Gastrocnemius medialis (tissue), 4 donors: ENCODE measurements at places on chromosomes 3 and 15.

- H3K27ac ChIP-seq: no peak overlapping the region
- H3K27me3 ChIP-seq: peaks cover 3% of the 10 kb centered on the region
- no peak for DNase-seq
- no peaks in the 10 kb centered on the region for H3K36me3 ChIP-seq
- no peaks in the 10 kb centered on the region for H3K4me1 ChIP-seq
Measured at GRCh38 chr15:91833056-91833455, 20.5 kb upstream of the SLCO3A1 start.

- DNase-seq: no peak
- no peaks in the 10 kb centered on the region for H3K36me3 ChIP-seq
- peaks cover 12% of the 10 kb centered on the region for H3K4me1 ChIP-seq
- H3K4me3 ChIP-seq: no peak overlapping the region
Measured at GRCh38 chr3:150243466-150243865, 164.6 kb upstream of the TSC22D2 start.

GRCh38 chr3:50231581-50231980, 4.4 kb upstream of the GNAI2 start:
- no peak overlapping the region for H3K4me3 ChIP-seq
- no peaks in the 10 kb centered on the region for H3K36me3 ChIP-seq
- peaks cover 21% of the 10 kb centered on the region for H3K4me1 ChIP-seq
- H3K27ac ChIP-seq: no peak overlapping the region

- no peaks in the 10 kb centered on the region for H3K27me3 ChIP-seq
- peaks cover 5% of the 10 kb centered on the region for H3K4me1 ChIP-seq
- H3K4me3 ChIP-seq: no peak overlapping the region
- no peaks in the 10 kb centered on the region for H3K36me3 ChIP-seq
- peak; percentile 39 for DNase-seq
Measured at GRCh38 chr3:160981217-160981938, 123.8 kb downstream of the B3GALNT1 start.

DNA sequence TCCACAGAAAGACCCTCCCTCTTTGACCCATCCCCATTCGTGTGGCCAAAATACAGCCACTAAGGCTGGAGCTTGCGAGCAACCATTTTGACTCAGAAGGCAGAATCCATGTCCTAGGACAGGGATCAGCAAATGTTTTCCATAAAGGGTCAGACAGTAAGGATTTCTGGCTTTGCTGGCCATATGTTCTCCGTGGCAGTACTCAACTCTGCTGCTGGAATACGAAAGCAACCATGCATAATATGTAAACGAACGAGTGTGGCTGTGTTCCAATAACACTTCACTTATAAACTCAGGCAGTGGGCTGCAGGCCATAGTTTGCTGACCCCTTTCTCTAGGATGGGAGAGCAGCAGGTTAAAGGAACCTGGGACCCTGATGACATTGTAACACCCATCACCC, 77.6 kb upstream of the WNT5A start:
- H3K27ac ChIP-seq: no peak overlapping the region
- no peaks in the 10 kb centered on the region for H3K27me3 ChIP-seq
- no peaks in the 10 kb centered on the region for H3K4me1 ChIP-seq
- no peak for DNase-seq
- H3K4me3 ChIP-seq: no peak overlapping the region
